Forelimb muscle (tissue), 1 donor: ENCODE measurements at places on chromosomes 5 and 9.

DNA sequence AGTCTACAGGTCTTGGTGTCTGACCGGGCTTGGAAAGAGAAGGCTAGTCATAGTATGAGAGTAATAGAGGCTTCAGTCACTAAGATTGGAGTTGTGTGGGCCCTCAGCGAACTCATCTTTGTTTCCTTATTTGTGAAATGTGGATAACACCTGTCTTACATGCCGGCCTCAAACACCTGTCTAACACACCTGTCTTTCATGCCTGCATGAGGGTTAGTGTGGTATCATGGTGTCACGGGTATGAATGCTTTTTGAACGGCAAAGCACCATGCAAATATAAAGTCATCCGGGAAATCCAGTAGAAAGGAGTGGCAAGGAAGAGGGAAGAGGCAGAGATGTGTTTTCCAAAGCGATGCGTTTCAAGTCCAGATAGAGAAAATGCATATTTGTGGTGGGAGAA, 25.5 kb downstream of the GRAMD2B start:
- DNase-seq, result no peak

DNA sequence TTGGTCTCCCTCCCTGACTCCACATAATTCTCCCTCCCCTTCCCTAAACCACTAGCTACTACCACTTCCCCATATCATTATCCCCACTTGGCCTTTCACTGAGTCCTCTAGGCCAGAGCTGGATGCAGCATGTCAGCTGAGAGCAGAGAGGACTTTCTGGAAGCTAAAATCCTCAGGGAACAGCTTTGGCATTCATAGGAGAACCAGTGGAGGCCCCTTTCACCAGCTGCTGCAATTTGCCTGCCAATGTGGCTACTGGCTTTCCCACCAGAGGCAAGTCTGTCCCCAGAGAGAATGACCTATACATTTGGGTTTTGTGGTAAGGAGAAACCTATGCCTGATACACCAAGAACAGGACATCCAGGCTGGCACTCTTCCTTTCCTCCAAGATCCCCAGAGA, 14.4 kb downstream of the FAM219A start:
- no peak for DNase-seq

DNA sequence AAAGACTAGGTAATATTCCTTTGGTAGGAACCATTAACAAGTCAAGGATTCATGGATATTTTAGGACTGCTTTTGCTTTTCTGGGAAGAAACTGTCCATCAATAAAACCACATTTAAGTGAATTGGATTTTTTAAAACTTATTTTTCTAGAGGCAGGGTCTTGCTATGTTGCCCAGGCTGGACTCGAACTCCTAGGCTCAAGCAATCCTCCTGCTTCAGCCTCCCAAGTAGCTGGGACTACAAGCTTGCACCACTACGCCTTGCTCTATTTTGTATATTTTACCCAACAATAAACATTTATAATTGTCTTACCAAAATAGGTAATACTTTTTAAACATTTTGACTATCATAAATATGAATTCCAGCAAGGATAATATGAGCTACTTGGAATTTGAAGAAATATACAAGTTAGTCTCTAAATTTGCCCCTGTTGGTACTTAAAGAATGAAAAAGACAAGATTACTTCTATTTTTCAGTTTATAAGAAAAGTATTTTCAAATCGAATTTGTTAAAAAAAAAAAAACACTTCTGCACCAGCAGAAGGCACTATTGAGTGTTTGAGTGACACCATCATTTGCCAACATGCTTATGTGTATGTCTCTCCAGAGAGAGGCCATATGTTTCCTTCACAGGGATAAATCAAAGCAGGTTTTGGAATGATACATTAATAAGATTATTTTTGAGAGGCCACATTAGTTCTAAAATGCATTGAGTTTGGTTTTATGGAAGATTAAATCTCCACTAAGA, 60.0 kb upstream of the CARTPT start:
- DNase-seq, result no peak

GRCh38 chr5:159263569-159263905, 447 bp downstream of the UBLCP1 start:
- DNase-seq, result no peak

DNA sequence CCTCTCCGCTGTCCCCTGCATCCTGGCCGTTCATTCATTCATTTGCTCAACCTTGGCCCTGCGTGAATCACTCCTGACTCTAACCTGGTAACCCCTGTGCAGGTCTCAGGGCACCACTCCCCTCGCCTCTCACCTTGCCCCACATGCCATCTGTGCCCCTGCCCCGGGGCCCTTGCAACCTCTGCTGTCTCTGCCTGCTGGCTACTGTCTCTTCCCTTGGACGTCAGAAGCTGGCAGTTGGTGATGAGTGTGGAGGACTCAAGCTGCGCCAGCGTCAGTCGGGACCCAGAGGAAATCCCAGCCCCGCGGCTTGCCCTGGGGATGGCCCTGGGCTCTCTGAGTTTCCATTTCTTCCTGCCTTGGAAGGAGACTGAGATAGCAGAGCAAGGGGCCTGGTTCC, 154.9 kb downstream of the OLFM1 start:
- DNase-seq, result no peak

DNA sequence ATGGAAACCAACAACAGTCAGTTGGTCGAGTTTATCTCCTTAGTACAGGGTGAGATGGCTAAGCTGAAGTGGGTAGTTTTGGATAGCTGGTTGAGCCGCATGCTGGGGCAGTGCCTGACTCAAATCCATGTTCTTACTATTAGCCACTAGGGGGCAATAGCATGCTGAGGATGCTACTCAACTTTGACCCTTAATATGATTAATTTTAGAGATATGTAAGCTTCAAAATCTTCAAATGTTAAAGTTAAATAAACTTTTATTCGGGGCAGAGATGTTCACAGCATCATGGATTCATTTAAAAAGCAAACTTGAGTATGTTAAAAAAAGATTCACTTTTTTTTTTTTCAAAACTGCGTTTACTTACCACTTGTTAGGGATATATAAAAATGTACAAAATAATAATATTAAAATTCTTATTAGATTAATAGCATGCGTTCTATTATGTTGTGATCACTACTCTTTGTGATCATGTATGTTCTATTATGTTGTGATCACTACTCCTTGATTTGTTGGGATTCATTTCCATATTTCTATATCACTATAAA, 57.0 kb downstream of the C9orf153 start:
- DNase-seq, result peak; percentile 13
